Activated CD4-positive, alpha-beta memory T cell treated with anti-CD3 and anti-CD28 coated beads, Interleukin-2, amount 10 ng/mL, durations not matched to agents 7 days and 5 days (primary cell): ENCODE measurements at places on chromosomes 12 and 14.

GRCh38 chr12:41052441-41052840, 135.7 kb upstream of the PDZRN4 start:
- DNase-seq = no peak

- DNase-seq = no peak
Measured at GRCh38 chr12:122856999-122857671, 21.9 kb downstream of the HIP1R start.

DNA sequence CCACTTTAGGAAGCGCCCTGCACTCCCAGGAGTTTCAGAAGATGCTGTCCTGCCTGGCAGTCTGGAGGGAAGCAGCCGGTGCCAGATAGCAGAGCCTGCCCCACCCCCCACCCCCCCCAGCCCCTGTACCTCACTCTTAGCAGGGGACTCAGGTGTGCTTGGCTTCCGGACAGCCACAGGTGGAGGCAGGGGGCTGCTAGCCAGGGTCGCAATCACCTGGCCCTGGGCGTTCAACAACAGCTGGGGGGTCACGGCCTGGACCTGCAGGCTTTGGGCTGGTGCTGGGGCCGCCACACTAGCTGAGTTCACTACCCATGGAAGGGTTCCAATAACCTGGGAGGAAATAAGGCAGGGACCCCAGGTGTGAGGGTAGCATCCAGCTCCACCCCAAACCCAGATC, 22.0 kb downstream of the POU6F1 start:
- no peak for DNase-seq

DNA sequence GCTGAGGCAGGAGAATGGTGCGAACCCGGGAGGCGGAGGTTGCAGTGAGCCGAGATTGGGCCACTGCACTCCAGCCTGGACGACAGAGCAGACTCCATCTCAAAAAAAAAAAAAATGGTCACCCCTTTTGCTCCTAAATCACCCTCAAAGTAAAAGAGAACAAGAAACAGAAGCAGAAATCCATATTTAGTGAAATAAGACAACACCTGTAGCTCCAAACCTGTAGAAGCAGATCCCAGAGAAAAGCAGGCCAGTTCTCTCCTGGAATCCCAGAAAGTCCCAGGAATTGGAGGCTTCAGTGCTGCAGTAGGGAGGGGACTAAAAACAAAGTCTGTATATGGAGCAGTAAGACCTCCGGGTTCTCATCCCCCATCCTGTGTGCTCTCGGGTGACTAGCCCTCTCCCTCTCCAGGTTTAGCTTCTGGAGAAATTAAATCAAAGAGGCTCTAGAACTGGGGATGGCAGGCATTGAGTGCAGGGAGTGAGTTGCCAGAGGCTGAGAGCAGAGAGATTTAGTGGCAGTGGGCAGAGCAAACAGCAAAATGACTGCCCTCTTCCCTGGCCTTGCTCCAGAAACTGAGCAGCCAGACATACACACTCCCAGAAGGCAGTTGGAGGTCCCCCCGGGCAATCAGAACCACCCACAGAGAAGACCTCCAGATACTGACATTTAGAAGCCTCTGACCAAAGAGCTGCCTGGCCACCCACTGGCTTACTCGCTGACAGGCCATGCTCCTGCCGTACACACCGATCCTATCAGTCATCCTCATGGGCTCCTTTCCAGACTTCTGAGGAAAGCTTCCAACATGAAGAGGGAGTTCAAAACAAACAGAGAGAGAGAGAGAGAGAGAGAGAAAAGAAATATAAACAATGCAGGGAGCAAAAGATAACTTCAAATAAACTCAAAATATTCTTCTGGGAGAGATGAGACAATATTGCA, 6.3 kb upstream of the MLXIP start:
- DNase-seq = no peak

- no peak for DNase-seq
Measured at GRCh38 chr12:47710278-47710677, 4.4 kb upstream of the RPAP3 start.

DNA sequence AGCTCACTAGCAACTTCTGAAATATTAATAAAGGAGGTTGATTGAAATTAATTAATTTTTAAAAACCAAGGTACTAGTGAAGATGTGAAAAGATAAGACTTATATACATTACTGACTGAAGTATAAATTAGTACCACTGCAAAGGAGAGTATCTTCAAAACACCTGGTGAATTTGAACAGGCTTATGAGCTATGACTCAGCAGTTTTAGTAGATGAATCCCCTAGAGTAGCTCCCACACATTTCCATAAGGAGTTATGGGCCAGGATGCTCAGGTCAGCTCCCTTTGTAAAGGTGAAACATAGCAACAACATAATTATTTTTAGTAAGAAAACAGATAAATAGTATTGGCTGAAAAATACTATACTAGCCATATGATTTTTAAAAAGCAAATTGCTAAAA, 218.6 kb downstream of the SYT1 start:
- no peak for DNase-seq

DNA sequence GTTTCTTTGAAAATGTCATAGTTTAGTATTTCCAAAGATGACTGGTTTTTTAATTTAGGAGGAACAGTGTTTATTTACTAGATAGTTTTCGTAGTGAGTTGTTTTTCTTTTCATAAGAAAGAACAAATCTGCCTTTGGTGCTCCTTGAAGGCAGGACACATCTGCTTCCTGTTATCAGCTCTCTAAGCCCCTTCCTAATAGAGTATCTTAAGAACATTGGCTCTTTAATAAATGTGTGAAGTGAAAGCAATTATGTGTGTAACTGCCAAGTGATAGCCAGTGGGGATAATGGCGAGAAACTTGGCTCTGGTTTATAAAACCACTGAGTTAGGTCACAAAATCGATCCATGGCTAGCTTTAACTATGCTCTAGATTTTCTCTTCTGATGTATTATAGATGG, 23.5 kb upstream of the PPFIBP1 start:
- DNase-seq = no peak

- no peak for DNase-seq
Measured at GRCh38 chr14:52310541-52310940, 3.6 kb upstream of the PTGER2 start.

GRCh38 chr12:87376722-87377121, 652.5 kb downstream of the C12orf50 start:
- DNase-seq = no peak

DNA sequence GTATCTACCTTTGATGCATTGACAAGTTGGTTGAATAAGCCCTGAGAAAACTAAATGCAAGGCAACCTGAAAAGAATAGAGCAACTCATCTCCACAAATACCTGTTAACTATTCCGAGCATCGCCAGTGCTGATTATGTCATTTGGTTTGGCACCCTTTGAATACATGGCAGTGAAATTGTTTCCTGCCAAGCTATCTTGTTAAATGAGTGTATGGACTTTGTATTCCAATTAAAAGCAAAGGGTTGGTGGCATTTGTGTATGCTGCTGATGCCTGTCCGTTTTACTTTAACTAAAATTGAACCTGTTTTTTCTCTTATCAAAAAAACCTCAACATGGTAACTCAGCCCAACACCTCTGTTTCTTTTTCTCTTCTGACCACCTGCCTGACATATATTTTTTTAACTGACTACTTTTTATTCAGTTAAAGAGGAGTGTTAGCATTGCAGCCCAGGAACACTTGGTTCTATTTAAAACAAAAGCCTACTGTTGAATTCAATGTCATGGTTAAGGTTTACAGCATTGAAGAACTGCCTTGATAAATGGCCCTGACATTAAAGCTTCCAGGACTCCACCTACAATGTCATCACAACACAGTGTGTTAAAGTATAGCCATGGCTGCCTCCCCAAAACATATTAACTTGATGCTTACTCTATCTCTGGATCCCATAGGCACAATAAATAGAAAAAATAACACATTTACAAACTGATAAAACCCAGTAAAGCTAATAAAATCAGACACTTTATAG, 838.3 kb upstream of the NOVA1 start:
- no peak for DNase-seq
